Fibroblast of lung (primary cell): ENCODE measurements at places on chromosomes 13 and 19. TPM values are rescaled to one million over a fixed set of nuclear protein-coding genes. Genes with fewer than 3 reads are reported as not detected.

DNA sequence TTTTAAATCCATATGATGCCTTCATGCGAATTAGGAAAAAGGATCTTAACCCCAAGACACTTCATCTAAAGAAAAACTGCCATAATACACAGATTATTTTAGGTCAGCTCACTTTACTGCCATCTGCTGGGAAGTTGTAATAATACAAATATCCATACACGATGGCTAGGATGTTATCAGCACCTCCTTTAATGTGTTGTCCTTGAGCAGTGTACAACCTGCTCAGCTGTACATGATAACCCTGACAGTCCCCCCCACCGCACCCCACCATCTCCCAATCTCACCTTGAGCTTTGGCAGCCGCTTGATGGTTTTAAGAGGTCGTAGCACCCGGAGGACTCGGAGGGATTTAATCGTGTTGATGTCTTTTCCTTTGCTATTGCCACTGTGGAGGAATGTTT lies 112.2 kb downstream of the IER2 start:
- DNase-seq = peak; percentile 36

- DNase-seq = no peak
These were observed 25.0 kb upstream of the NCCRP1 start for GRCh38 chr19:39171479-39172465.

DNA sequence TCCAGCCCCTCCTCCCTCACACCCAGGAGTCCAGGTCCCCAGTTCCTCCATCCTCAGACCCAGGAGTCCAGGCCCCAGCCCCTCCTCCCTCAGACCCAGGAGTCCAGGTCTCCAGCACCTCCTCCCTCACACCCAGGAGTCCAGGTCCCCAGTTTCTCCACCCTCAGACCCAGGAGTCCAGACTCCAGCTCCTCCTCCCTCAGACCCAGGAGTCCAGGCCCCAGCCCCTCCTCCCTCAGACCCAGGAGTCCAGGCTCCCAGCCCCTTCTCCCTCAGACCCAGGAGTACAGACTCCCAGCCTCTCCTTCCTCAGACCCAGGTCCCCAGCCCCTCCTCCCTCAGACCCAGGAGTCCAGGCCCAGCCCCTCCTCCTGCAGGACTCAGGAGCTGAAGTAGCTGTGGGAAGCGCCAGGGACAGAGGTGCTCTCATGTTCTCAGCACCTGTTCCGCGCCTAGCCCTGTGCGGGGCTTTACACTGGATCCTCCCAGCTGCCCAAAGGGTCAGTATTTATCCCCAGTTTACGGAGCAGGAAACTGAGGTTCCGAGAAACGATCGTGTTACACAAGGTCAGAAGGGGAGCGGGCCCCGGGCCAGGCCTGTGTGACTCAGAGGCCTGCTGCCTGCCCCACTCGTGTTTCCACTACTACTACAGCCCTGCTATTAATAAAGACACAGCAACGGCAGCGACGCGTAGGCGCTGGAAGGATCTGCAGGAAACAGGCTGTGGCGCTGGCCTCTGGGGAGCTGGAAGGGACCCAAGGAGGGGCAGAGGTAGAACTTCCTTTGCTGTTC lies 1.7 kb upstream of the SBK3 start:
- peak; percentile 93 for DNase-seq

DNA sequence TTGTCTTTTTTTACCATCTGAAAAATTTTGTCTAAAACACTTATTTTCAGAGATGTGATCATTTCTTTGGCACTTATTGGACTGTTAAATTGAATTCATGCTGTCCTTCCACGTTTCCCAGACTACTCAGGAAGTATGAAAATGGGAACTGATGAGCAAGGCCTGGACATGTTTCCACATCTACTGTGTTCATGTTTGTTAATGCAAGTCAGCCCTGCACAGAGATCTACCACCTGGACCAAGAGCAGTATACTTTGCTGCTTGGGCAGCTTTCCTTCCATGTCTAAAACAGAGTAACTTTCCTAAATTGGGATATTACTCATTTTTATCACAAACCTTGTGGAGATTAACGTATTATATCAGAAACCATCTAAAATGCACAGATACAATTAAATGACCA lies 687.4 kb downstream of the DIAPH3 start:
- peak; percentile 49 for DNase-seq

DNA sequence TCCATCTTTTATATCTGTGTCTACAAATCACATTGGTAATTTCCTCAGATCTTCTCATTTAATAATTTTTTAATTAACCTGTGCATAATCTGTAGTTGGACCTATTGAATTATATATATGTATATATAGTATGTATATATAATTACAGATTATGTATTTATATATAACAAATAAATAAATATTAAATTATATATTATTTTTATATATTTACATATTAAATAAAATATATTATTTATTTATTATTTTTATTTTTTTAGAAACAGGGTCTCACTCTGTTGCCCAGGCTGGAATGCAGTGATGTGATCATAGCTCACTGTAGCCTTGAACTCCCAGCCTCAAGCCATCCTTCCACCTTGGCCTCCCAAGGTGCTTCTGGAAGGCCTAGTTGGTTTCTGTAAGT lies 197.9 kb downstream of the FGF9 start:
- no peak for DNase-seq

GRCh38 chr13:98780451-98780850 lies 28.0 kb upstream of the SLC15A1 start:
- DNase-seq = no peak

DNA sequence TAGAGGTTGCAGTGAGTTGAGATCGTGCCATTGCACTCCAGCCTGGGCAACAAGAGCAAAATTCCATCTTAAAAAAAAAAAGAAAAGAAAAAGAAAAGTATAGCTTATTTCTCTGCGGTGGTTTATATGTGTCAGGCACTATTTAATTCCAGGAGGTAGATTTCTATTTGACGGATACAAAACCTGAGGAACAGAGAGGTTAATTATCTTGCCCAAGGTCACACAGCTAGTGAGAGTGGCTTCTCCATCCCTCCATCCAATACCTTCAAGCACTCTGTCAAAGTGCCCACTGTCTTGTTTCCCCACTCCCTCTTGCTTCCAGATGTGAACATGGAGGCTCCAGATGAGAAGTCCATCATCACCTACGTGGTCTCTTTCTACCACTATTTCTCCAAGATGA lies 34.8 kb downstream of the SPTBN4 start:
- no peak for DNase-seq

DNA sequence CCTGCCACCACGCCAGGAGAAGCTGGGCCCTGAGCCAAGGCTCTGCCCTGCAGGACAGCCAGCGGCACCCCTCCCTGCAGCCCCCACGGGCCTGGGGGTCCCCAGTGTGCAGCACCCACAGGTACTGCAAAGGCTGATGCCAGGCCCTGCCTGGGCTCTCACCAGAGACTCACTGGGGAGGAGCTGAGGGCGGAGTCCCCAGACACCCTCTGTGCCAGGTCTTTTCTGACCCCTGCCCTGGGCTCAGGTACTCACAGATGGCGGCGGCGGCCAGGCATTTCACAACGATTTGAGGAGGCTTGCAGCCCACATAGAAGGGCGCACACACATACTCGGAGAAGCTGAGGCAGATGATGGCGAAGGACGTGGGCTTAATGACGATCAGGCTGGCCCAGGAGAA lies 5.7 kb downstream of the SLC7A9 start:
- DNase-seq = no peak

DNA sequence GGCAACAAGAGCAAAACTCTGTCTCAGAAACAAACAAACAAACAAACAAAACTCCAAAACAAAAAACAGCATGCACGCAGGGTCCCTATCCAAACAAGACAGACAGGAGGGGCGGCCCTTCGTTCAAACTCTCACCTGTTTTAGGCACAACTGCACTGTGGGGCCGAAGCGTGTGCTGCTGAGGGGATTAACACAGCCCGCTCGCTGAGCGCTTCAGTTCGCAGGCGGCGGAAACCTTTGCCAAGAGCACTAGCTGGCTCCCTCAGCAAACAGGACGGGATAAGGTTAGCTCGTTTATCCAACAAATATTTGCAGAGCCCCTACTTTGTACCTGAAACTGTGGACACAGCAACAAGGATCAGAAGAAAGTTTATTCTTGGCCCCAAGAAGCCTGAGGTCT lies 1.6 kb upstream of the ADPRHL1 start:
- no peak for DNase-seq

DNA sequence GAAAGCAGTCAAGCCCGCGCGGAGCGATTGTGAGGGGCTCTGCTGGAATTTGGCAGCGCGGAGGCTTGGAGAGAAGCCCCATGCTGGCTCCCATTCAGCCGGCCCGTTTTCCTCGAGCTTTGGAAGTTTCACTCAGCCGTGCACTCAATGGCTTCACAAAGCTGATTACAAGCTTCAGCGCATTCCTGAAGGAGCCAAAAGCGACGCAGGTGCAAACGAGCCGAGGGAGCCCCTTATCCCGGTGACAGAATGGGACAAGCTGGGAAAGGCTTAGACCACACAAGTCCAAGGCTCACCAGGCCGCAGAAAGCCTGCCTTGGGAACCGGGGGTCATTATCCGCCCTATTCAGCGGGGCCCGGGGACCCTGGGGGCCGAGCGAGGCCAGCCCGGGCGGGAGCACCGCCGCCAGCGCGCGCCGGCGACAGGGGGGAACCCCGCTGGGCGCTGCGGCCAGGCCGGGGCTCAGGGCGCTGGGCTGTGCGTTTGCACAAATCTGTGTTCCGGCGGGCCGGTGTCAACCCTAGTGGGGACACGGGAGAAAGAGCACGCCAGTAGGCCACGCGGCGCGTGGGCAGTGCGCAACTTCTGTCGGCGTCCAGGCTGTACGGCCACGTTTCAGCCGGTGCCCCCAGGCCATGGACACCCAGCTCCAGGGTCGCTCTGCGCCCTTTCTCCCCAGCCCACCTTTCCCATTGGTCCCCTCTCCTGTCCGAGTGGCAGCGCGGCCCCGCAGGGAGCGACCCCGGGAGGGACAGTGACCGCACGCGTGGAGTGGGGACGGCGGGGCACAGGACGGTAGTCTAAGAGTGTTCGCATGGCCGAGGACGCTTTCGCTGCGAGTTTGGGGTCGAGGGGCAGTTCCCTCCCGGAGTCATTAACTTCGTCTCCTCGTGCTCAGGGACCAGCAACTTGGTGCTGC lies 37.3 kb downstream of the SOX1 start:
- DNase-seq = no peak

DNA sequence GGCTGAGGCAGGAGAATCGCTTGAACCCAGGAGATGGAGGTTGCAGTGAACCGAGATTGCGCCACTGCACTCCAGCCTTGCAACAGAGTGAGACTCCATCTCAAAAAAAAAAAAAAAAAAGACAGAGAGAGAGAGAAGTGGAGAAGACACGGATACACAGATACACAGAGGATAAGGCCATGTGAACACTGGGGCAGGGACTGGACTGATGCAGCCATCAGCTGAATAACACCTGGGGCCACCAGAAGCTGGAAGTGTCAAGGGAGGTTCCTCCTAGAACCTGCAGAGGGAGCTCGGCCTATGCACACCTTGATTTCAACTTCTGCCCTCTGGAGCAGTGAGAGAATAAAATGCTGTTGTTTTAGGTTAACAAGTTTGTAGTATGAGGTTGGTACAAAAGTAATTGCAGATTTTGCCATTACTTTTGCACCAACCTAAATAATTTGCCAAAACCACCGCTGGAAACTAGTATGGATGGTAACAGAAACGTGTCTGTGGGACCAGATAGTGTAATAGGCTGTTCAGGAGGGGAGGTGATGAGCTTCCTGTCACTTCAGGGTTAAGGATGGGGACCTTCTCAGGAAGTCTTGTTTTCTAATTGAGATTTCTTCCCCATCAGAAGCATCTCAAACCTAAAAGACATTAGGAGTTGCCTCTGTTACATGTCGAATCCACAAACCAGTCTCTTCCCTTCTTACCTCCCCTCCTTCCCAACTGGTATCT lies 36.4 kb upstream of the IGSF23 start:
- peak; percentile 40 for DNase-seq

DNA sequence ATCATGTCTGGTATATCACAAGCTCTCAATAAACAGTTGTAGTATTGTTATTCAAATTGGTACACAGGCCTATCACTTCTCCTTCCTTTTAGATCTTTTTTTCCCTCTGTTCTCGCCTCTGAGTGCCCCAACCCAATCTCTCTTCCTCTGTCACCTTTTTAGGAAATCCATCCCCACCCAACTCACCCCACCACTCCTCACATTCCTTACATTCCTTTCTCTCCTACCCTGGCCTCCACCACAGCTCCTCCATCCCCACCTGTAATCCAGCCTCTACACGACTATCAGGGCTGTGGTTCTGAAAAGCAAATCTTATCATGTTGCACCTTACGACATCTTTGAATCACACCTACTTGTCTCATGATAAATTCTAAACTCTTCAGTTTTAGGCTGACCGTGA lies 545.4 kb upstream of the GPC6 start:
- DNase-seq = no peak

GRCh38 chr19:48760504-48761205 lies 5.3 kb downstream of the FGF21 start:
- no peak for DNase-seq

DNA sequence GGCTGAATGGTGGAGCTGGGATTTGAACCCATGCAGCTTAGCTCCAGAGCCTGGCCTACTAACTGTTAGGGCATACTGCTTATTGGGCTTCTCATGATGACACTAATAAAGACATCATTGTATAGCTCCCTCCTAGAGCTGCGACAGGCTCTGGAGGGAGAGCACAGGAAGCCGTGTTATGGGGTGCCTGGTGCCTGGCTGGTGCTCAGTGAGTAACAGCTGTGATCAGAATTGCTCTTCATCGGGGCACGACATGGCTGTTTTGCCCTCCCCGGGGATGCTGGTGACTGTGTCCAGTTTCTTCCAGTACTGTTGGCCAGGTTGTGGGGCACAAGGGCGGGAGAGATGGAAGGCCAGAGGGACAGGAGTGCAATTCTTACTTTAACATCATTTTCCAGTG lies 5.1 kb downstream of the LYPD5 start:
- DNase-seq = no peak

DNA sequence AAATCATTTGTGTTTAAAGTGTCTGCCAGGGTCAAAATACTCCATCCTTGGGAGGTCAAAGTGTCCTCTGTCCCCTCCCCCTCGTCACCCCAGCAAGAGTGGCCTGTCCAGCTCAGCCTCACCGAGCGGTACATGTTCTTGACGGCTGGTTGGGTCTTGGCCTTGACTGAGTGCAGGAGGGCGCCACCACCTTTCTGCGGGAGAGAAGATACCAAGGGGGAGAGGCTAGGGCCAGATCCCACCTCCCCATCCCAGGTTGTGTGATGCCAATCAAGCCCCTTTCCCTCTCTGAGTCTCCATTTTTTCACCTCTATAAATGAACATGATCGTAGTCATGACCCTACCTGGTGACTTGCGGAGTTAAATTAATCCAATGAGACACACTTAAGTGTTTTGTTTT lies 6.1 kb downstream of the CRB3 start:
- no peak for DNase-seq

GRCh38 chr19:11577451-11578257 lies at the start of gene ACP5:
Gene ACP5, minus strand, starts transcription at chr19:11577645. Its CDS starts 328 bp downstream, at chr19:11577317.
- DNase-seq = no peak

FGF22 gene
- total RNA-seq = under 0.01 TPM in 1 of 2 replicates, not detected in the other

SERPINE3 gene
- not detected in 2 replicates for total RNA-seq

ZNF471 gene
- total RNA-seq = 4.4 and 9.2 TPM in 2 replicates

BIVM gene
- total RNA-seq = 19.8 and 22.3 TPM in 2 replicates

LHB gene
- total RNA-seq = not detected in 2 replicates

NLRP9 gene
- not detected in 2 replicates for total RNA-seq

CGB2 gene
- total RNA-seq = not detected in 2 replicates

IGLON5 gene
- total RNA-seq = not detected in 2 replicates

RXFP2 gene
- not detected in 2 replicates for total RNA-seq
